ENCODE measurements at places on chromosomes 13 and 19.

GRCh38 chr13:30440910-30441703 is 18.8 kb downstream of the UBE2L5 start:
- DNase-seq: no peak

DNA sequence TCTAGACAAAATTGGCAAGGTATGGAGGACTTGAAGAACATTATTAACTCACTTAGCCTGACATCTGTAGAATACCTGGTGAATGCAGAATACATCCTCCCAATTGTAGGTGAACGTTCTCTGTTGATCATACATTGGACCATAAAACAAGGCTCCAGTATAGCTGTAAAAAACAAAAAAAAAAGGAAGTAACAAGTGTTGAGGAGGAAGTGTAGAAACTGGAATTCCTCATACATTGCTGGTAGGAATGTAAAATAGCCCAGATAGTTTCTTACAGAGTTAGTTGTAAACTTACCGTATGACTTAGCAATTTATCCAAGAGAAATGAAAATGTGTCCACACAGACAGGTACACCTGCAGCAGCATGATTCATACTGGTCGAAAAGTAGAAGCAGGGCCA is 44.8 kb downstream of the TSSK6 start:
- no peak for DNase-seq

DNA sequence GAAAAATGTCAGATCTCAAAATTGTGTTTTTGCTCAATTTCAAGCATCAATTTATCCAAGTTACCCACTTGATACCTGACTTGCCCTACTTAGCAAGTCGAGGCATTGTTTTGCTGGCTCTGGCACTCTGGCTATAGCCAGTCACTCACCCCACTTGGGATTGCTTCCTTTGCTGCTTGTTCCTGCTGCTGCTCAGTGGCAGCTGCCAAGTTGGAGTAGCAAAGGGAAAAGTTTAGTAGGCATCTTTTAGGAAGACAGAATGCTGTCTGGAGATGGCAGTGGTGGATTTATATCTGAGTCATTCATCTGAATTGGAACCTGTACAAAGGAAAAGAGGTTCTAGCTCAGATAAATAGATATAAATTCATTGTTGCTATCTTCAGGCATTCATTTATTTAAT is 41.2 kb downstream of the PCCA start:
- DNase-seq: no peak

- no peak for DNase-seq
Measured at GRCh38 chr19:40674291-40674690, 16.2 kb downstream of the NUMBL start.

- no peak for DNase-seq
Measured at GRCh38 chr13:39670445-39670844, 15.0 kb downstream of the COG6 start.

DNA sequence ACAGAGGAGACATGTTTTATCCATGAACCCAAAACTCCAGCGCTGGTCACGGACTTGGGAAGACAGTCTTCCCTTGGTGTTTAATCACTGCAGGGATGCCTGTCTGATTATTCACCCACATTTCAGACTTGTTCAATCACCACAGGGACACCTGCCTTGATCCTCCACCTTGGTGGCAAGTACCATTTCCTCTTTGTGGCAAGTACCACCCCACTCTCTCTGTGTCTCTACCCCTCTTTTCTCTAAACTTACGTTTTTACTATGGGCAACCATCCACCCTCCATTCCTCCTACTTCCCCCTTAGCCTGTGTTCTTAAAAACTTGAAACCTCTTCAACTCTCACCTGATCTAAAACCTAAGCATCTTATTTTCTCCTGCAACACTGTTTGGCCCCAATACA is 16.8 kb downstream of the ZNF83 start:
- DNase-seq: no peak

DNA sequence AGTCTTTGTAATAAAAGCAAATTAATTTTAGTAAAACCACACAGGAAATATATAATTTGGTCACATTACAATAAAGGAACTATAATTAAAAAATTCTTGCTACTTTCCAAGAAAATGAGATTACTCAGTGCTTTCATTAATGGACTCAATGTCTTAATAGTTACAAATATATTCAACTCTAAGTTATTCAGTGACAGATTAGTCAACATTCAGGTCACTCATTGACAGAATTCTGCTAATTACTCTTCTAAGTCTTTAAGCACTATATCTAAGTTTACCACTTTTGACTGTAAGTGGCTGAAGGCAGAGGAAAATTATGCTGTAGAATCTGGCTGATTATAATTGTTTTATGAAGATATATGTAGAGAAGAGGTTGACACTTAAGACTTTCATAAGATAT is 1365.0 kb downstream of the EFNB2 start:
- no peak for DNase-seq

GRCh38 chr19:1222394-1222793 is 15.4 kb downstream of the CBARP start:
- no peak for DNase-seq

DNA sequence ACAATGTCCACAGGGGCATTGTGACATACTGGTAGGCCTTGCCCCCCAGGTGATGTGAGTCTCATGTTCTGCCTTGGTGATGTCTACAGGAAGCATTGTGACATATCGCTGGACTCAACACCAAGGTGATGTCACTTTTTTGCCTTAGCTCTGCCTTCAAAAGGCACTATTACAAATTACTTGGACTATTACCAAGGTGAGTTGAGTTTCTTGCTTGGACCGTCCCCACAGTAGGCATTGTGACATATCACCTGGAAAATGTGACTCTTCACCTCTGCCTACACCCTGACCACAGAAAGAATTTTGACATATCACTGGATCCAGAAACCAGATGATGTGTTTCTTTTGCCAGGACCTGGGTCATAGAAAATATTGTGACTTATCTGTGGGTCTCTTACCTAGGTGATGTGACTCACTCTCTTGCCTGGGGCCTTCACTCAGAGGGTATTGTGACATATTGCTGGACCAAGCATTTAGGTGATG is 60.6 kb upstream of the ZNF724 start:
- DNase-seq: no peak

DNA sequence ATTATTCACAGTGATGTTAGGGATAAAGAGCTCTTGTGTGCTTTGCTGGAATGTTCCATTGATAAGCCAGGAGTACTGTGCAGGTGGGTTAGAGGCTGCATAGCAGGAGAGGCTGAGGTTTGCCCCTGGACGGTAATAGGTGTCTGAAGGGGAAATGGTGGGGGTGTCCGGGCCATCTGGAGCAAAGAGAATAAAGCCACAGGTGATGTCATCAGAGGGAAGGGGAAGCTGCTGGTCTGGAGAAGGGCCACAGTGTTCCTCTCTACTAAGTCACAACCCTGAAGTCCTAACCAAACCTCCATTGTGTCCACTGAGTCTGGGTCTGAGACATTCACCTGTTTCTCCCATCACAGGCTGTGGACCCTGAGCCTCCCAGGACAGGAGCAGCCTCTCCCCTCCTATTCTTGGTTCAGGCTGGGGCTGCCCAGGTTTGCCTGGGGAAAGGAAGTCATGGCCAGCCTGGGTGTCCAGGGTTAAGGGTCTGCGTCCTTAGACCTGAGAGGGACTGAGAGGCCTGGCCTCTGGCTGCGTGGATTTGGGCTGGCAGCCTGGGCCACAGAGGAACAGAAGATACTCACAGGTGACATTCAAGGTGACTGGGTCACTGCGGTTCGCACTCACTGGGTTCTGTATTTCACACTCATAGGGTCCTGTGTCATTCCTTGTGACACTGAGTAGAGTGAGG is 6.8 kb downstream of the CEACAM1 start:
- no peak for DNase-seq

DNA sequence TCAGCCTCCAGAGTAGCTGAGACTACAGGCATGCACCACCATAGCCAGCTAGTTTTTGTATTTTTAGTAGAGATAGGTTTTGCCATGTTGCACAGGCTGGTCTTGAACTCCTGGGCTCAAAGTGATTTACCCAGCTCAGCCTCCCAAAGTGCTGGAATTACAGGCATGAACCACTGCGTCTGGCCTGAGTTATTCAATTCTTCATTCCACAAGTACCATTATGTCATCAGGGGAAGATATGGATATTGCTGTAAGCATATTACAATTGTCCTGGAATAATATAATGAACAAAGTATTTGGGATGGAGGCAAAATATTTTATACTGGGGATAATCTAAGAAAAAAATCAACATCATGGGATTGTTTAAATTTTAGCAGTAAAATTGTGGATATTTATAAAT is 646.0 kb upstream of the SLITRK6 start:
- no peak for DNase-seq

DNA sequence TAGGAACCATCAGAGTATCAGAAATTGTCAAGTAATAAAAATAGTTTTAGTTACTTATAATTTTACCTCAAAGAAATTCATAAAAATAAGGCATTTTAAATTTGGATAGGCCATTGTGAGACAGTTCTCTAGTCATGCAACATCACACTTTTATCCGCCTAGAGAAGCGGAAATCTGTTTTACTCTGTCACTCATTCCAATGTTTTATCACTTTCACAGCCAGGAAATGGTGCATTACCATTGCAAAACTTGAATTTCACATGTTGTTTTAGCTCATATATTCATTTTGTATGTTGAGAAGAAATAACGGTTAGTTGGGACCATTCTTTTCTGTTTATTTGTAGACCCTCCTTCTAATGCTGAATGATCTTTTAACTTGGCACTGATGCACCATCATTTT is 427.2 kb downstream of the GPC6 start:
- no peak for DNase-seq

- DNase-seq: no peak
Measured at GRCh38 chr19:45224645-45225044, 20.6 kb downstream of the EXOC3L2 start.

GRCh38 chr19:32265995-32266394 is 79.4 kb upstream of the ZNF507 start:
- DNase-seq: no peak

DNA sequence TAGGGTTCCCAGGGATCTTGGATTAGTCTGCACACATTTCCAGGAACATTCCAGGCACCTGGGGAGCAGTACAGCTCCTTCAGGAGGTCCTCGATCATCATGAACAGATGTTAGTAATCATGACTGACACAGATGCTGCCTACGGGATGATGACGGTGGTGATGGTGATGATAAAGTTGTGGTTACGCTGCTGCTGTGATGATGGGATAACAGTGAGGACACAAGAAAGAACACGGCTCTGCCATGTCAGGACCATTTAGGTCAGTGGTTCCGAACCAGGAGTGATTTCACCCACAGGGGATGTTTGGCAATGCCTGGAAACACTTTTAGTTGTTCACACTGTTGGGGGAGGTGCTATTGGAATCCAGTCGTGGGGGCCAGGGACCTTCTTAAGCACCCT is 1193.0 kb downstream of the UQCRFS1 start:
- DNase-seq: no peak

GRCh38 chr19:18590273-18591272 is 2.0 kb downstream of the REX1BD start:
- DNase-seq: no peak

DNA sequence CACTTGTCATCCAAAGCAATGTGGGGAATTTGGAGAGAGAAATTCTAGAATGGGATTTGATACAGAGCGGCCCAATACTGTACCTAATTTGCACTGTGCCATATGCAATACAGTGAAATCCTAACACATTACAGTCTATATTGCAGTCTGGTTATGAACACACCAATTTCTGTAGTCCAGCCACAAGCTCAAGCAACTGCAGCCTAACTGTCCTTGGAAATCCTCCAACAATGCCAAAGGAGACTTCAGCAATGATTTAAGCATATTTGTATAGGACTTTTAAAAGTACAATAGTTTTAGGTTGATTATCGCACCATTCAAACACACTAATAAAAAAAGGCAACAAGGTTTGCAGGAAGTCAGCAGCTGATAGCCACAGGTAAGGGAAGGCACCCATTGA is 17.3 kb downstream of the DIAPH3 start:
- DNase-seq: no peak

- DNase-seq: no peak
Measured at GRCh38 chr13:98941126-98941525, 36.7 kb downstream of the DOCK9 start.

GRCh38 chr13:71087432-71087831 is 779.6 kb downstream of the DACH1 start:
- DNase-seq: no peak

DNA sequence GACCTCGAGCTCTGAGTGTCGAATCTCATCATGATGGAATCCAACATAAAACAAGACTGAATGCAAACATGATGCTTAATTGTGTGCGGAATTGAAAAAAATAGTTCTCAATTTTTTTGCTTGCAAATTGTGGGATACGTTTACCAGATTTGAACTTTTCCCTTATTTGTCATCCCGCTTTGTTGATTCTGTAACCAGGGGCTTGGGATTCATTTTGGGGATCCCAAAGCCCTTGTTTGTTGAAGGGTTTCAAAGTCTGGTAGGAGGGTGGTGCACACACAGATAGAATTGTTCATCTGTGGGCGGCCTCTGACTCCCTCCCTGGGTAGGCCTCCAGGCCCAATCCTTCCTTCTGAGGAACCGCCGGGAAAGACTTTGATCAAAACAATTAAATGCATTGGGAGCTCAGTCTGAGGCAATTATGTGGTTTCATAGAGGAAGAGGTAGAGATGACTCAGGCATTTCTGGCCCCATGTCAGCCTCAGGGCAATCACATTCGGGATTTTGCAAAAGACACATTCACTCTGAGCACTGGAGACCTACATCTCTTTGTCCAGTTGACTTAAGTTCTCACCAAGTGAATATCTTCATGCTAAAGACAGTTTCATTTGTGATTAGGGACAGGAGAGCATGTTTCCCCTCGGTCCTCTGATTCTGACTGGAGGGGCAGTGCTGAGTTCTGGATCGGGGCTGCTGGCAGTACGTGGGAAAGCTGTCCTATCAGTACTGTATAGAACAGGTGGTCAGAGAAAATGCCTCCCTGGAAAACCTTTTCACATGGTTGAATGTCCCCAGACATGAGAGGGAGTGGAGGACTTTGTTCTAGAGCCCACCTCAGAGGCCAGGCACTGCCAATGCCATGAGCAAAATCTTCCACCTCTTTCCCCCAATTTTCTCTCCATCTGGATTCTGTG is 27.8 kb upstream of the IGFL4 start:
- DNase-seq: peak; percentile 83

DNA sequence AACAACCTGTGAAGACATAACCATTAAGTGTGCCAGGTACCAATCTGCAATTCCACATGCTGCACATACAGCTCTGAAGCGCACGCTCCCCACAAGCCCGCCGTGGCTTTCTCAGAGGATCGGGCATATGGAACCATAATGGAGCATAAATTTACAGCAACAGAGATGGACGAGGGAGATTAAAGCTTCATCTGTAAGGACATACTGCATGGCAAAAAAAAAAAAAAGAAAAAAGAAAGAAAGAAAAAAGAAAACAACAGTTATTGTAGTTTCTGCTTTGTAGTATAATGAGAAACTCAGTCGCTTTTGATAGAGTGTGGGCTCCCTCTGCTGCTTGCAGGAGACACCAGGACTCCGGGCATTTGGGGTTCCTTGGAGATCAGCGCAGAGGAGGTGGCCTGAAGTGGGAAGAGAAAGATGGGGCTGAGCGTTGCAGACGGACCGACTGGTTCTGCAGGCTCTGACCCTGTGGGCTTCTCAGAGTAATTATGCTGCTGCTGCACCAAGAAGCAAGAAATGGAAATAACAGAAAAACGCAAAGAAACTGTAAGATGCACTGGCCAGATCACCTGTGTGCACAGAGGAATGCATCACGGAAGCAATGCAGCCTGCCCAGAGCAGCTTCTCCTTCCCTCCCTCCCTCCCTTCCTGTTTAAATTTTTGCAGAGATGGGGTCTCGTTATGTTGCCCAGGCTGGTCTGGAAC is 10.8 kb upstream of the PDCD5 start:
- DNase-seq: no peak

- no peak for DNase-seq
Measured at GRCh38 chr19:54310543-54310942, 2.4 kb downstream of the LILRA5 start.

- no peak for DNase-seq
Measured at GRCh38 chr13:114121496-114122126, 10.8 kb downstream of the RASA3 start.

All from keratinocyte (primary cell).